ENCODE measurements at places on chromosomes 13 and 19.
A peak's percentile ranks its signal among the peaks of the same experiment; 100 is the strongest.

GRCh38 chr13:58630794-58631193, 999.2 kb downstream of the PCDH17 start:
- DNase-seq = no peak

GRCh38 chr13:37681281-37682032, 82.9 kb upstream of the POSTN start:
- no peak for DNase-seq

DNA sequence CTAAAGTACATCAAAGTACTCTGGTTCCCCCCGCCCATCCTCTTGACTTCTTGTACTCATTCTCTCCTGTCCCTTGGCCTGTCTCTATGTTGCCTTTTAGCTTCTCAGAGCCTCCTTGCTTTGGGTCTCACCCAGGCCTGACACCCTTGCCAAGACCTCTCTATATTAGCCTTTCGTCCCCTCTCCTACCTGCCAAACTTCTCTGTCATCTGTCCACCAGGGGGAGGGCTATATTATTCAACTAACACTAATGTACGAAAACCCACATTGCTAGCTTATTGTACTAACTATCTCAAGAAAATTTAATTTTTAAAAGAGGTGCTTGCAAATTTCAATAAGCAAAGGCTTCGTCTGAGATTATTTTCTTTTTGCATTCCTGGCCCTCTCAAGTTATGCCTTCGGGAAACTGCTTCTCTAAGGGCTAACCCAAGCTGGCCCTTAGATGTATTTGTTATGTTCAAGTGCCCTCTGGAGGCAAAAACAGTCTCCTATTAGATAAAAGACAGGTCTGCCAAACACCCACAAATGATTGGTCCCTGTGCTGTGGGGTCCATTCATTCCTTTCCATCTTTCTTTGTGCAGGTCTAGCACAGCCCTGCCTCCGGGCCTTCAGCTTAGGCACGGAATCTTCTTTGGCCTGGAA, 6.3 kb upstream of the MRPS31 start:
- DNase-seq = peak; percentile 66

DNA sequence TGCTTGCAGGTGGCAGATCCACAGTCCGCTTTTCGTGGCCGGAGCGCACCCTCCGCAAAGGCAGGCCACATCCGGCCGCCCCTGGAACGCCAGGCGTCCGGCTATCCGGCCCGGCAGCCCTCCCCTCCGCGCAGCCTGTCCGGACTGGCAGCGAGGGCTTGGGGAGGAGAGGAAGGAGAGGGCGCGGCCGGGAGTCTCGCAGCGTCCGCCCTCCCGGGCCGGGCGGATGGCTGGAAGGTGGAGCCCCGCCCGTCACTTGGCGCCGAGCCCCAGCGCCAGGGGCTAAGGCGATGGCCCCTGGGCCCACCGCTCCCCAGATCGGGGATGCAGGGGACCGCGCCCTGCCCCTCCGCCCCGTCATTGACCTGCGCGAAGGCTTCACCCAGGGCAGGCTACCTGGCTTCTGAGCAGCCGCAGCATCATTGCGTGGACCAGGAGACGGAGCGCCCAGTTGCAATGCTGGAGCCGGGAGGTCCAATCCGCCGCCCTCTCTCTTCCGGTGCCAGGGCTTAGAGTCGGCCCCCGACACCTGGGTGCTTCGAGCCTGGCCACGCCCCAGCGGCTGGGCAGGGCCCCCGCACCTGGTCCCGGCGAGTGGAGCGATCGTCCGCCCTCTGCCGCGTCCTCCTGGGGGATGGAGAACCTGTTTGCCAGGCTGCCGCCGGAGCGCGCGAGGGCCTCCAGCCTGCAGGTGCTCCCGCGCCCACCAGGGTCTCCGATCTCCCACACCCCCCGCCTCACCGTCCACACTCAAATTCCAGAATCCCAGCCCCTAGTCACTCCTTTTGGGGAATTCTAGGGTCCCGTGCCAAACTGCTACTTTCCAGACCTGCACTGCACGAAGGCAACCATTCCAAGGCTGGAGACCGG, at the start of gene FUT1:
TSS of gene FUT1 (minus strand) at position 146 of the 870 bp plus-strand sequence. CDS start 1,360 bp downstream, outside the sequence.
- DNase-seq = peak; percentile 89

GRCh38 chr13:113406321-113407102, 42.6 kb upstream of the GRTP1 start:
- DNase-seq = no peak

GRCh38 chr19:4557144-4557970, 2.1 kb downstream of the SEMA6B start:
- DNase-seq = no peak

DNA sequence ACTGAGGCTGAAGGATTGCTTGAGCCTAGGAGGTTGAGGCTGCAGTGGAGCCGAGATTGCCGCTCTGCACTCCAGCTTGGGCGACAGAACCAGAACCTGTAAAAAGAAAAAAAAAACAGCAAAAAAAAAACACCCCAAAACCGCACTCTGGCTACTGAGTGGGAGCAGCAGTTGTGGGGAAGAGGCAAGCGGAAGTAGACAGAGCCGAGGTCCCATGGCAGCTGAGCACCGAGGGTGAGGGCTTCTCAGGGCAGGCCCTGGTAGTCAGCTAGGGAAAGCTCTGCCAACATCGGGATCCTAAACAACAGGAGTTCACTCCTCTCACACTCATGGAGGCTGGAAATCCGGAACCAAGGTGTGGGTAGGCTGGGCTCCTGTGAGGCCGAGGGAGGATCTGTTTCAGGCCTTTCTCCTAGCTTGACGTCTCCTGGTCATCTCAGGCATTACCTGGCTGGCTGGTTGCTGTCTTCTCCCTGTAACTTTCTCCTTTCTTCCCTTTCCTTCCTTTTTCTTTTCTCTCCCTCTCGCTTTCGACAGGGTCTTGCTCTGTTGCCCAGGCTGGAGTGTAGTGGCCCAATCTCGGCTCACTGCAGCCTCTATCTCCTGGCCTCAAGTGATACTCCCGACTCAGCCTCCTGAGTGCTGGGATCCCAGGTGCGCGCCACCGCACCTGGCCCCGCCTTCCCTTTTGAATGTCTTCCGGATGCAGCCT, 15.8 kb upstream of the LATS2 start:
- no peak for DNase-seq

- no peak for DNase-seq
Observed at GRCh38 chr13:36362251-36362650, 16.1 kb upstream of the SPART start.

- peak; percentile 82 for DNase-seq
Observed at GRCh38 chr19:17775245-17775927, 19.6 kb upstream of the B3GNT3 start.

DNA sequence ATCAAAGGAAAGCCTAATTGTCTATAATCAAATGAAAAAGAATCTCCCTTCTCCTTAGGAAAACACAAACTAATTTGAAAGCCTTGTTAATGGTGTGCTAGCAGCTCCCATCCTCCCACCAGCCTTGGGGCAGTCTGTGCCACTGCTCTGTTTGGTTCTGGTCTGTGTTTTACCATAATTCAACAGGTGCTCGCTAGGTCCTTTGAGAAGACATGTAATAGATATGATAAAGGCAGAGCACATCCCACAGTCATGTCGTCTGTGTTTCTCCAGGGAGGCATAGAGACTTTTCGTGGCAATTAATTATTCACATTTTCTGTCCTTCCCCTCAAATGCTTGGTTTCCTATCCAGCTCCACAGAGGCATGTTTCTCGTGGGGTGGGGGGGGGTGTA, 23.8 kb downstream of the FAM124A start:
- DNase-seq = no peak

- no peak for DNase-seq
Observed at GRCh38 chr13:20337884-20338551, 105.9 kb upstream of the GJB6 start.

DNA sequence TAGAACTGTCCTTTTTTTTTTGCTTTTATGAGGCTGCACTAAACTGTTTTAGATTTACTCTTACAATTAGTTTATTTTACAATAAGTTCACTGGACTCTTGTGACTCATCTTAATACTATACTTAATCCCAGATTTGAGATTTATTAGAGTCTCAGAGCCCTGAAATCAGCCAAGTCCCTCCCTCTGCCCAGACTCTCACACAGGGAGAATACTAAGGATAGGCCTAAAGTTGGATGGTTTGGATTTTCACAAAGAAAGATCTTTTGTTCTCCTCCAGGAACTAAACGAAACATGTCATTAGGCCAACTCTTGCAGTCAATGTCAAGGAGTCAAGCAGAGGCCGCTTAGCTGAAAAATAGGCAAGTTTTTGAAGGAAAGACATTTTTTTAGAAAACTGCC, 42.7 kb upstream of the MIR17HG start:
- DNase-seq = no peak

DNA sequence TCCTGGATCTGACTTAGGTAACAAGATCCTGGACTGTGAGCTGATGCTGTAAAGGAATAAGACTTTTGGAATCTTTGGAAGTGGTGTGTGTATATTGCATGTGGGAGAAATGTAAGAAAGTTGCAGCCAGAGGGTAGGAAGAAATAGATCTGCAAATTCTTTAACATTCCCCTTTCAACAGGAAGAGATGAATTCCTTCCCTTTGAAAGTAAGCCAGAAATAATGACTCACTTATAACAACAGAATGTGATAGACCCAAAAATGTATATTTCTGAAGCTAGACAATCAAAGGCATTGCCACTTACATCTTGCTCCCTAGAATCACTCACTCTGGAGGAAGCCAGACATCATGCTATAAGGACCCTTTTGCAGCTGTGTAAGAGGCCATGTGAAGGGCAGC, 9.8 kb upstream of the SIAH3 start:
- no peak for DNase-seq

DNA sequence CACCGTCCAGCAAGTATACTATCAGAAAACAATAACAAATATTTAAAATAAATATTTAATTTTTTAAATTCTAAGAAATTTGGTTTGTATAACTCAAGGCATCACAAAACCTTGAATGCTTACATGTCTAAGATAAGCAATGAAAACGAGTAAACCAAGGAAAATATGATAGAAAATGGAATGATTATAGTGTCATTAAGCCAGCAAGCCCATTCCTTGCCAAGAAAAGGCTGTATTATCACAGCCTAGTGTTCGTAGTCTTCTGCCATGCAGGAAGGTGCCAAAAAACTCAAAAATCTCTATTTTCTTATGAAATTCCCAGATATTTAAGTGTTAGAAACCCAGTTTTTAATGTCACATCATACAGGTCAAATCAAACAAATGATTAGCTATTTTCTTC, 136.4 kb downstream of the STOML3 start:
- DNase-seq = no peak

GRCh38 chr13:52848455-52849195, at the start of gene PCDH8:
TSS of gene PCDH8 (minus strand) at chr13:52848640. CDS start at chr13:52848436, 204 bp downstream.
- DNase-seq = peak; percentile 96

DNA sequence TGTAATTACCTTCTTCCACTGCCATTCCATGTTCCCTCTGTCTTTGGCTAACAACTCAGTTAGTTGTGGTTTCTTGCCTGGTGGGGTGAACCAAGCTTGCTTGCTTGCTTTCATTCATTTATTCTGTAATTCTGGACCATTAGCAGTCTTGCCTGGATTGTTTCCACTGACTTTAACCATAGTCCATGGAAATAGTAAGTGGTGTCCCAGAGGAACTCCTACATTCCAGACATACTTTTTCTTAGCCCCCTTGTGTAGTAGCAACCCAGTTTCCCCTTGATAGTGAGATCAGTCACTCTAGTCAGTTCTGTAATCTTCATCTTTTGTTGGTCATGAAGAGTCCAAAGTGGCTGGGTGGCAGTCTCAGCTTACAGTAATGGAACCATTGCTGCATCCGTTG, 23.2 kb downstream of the PDS5B start:
- no peak for DNase-seq

GRCh38 chr19:38527466-38528136, 90.2 kb downstream of the MAP4K1 start:
- no peak for DNase-seq

DNA sequence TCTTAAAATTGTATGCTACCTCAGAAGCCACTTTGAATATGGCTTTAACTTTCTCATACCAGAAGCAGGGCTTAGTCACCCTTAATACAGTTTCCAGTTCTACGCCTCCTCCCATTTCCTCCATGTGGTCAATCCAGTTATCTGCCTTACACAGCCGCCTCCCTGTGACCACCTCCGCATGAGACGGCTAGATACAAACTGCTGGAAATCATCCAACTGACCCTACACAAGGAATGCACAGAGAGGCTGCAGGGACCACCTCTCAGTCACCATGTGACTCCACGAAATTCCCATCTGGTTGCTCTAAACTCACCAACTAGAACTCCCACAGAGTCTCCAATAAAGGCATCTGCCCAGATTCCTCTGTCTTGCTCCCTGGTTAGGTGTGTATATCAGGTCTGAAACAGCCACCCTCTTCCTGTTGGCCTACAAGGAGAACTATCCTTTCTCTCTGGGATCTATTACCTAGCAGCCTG, 6.8 kb downstream of the ZNF564 start:
- DNase-seq = no peak

- peak; percentile 19 for DNase-seq
Observed at GRCh38 chr13:40662866-40663265, 3.6 kb downstream of the FOXO1 start.

DNA sequence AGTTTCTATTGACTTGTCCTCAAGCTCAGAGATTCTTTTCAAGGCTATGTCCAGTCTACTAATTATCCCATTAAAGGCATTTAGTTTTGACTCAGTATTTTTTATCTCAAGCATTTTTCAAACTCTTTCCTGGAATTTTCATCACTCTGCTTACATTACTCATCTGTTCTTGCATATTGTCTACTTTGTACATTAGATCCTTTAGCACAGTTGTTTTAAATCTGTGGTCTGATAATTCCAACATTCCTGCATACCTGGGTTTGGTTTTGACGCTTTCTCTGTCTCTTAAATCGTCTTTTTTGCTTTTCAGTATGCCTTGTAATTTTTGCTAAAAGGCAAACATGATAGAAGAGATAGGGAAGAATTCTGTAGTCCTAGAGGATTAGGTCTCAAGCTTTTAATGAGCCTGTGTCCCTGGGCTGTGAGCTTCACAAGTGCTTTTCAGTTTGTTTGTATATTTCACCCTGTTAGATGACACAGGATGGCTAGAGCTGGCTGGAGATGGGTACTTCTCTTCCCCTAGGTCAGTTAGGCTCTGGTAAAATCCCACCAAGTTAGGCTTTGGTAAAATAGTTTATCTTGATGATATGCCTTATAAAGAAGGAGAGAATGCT, 46.1 kb upstream of the GPC6 start:
- no peak for DNase-seq

DNA sequence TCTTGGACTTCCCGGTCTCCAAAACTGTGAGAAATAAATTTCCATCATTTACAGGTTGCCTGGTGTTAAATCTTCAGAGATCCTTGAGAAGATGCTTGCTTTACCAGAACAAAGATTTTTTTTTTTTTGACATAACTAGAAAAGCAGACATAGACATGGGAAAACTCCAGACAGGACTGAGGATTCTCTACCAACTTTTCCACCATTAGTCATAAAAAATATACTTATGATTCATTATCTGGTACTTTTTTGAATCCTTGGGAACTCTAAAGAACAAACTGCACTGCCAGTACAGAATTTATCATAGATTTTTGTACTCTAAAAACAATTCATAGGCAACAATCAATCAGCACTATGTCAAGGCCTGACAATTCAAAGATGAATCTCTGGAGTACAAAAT, 487.6 kb downstream of the EFNB2 start:
- no peak for DNase-seq

- no peak for DNase-seq
Observed at GRCh38 chr13:19737844-19738557, 44.7 kb downstream of the PSPC1 start.
